ENCODE measurements at places on chromosomes 1 and 21.

- no peak for DNase-seq
Observed at GRCh38 chr1:45957684-45958083, 154.3 kb downstream of the MAST2 start.

GRCh38 chr1:43548285-43549271 lies 17.9 kb downstream of the PTPRF start:
- no peak for DNase-seq

- DNase-seq: no peak
Observed at GRCh38 chr1:170929835-170930554, 5.3 kb upstream of the MROH9 start.

DNA sequence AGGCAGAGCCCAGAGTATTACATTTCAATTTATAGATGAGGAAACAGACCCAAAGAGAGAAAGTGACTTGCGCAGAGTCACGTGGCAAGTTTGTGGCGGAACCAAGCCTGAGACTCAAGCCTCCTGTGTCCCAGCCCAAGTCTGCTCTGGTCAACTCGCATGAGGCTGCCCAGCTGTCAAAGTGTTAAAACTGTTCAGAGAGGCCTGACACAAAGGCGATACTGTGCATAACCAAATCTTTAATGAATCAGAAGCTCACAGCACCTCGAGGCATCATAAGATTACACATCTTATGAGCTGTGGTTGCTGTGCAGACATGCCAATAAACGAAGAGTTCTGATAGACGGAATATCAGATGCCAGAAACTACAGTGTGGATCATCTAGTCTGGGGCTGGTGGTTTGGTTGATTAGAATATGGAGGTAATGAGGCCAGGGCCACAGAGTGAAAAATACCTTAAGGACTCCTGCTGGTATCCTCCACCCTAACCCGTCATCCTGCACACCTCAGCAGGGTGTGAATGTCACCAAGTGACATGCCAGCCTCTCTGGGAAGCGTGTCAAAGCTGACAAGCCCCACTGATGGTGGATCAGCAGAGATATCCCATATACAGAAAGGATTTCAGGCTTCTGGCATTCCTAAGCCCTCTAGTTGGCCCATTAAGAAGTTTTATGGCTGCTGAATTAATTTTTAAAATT lies 42.2 kb downstream of the TNNT2 start:
- no peak for DNase-seq

DNA sequence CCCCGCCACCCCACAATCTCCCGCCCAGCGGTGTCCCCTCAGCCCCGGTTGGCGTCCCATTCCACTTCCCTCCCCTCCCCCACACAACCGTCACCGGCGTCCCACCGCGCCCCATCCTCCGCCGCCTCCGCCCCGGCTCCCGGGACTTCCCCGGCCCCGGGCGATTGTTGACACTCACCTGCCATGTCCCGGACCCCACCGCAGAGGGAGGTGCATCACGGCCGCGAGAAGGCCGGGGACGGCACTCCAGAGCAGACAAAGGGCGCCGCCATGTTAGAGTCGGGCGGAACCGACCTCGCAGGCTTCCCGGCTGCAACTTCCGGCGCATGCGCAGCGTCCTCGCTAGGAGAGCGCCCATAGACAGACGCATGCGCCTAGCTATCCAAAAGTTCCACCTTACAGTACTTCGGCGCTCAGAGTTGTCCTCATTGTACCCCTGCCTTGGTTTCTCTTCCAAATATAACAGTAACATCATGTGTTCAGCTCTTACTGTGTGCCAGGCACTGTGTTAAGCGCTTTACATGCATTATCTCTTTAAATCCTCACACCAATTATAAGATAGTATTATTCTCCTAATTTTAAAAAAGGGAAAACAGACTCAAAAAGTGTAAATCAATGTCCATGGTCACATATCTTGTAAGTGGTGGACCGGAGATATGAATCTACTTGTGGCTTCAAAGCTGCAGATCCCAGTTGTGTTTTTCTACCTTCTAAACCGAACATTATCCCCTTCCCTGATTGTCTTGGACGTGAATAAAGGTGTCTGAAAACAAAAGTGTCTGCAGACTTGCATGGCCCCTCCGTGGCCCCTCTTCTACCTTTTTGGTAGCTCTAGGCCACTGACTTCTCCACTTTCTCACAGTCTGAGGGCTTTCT lies at the start of gene ZBTB17:
Gene ZBTB17 (minus strand): TSS at position 297 of the 876 bp plus-strand sequence. CDS start 27,606 bp downstream, outside the sequence.
- peak; percentile 96 for DNase-seq

DNA sequence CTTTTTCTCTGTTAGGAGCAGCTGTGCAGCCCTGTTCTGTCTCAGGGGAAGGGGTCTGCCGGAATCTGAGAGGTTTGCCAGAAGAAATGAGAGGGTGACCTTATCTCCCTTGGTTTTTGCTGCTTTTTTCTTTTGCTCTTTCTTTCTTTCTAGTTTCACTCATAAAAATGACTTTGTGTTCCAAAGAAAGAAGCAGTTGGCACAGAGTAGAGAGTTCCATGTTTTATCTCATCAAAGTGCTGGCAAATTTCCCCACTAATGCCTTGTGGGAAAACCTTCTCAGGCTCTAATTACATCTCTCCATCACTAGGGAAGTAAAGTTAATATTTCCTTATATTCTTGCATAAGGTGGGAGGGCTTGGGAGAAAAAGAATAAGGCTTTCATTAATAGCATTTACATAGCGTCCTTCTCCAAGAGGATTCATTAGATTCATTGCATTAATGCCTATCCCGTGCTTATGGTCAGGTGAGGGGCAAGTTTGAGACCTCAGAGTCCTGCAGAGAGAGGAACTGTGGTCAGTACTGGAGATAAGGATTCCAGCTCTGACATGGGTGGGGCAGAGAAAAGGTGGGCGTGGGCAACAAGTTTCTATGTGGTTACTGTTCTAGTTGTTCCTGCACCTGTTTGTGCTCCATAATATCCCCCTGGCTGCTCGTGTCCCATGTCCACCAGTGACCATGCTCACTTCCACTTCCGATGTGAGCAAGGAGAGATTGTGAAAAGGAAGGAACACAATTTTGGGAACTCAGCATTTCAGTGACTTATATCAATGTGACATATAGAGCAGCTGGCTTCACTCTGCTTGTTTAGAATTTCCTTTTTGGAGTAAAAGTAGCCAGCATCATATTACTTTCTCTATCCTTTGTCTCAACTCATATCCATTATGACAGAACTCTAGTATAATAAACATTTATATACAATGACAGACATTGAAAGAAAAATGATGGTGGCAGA lies 79.5 kb downstream of the DISC1 start:
- no peak for DNase-seq

DNA sequence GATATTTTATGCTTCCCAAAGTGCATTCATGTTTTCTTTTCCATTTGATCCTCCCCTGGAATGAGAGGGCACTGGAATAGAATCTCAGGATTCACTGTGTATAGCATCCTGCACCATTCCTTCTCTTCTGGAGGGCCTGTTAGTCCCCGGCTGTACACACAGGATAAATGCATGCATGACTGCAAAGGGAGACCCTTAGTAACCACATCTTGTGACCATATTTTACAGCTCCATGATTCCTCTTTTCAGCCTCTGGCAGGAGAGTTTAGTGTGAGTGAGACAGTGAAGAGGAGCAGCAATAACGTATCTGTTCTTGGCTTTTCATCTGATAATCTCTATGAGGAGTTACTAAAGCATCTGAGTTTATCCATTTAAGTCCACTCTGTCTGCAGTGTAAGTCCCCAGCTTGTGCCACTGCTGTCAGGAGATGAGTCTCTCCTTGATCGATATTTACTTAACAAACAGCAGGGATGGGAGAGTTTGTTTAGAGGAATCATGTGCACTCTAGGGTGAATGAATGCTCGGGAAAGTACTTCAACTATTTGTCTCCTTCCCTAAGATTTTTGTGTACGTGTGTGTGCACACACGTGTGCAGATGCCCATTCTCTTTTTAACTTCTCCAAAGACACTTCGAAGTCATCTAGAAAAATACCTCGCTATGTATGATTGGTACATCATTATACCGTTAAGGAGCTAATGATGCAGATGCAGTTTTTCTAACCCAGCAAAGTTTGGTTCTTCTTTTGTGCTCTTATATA lies 41.1 kb downstream of the PROX1 start:
- DNase-seq: no peak

DNA sequence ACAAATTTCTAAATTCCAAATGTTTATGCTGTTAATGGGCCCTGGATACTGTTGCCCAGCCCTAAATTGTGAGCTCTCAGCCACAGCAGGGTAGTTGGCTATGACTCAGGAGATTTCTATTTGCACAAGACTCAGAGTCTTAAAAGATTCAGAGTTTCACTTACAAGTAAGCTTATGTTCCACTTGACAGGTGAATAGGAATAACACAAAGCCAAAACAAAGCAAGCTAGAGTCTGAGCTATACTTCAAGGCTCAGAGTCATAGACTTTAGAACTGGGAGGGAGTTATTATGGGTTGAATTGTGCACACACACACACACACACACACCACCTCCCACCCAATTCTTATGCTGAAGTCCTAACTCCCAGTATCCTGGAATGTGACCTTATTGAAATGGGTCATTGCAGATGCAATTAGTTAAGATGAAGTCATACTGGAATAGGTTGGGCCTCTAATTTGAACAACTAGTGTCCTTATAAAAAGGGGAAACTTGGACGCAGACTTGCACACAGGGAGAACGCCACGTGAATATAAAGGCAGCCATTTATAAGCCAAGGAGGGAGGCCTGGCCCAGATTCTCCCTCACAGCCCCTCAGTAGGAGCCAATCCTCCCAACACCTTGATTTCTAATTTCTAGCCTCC lies 30.2 kb downstream of the PRDX6 start:
- DNase-seq: no peak

DNA sequence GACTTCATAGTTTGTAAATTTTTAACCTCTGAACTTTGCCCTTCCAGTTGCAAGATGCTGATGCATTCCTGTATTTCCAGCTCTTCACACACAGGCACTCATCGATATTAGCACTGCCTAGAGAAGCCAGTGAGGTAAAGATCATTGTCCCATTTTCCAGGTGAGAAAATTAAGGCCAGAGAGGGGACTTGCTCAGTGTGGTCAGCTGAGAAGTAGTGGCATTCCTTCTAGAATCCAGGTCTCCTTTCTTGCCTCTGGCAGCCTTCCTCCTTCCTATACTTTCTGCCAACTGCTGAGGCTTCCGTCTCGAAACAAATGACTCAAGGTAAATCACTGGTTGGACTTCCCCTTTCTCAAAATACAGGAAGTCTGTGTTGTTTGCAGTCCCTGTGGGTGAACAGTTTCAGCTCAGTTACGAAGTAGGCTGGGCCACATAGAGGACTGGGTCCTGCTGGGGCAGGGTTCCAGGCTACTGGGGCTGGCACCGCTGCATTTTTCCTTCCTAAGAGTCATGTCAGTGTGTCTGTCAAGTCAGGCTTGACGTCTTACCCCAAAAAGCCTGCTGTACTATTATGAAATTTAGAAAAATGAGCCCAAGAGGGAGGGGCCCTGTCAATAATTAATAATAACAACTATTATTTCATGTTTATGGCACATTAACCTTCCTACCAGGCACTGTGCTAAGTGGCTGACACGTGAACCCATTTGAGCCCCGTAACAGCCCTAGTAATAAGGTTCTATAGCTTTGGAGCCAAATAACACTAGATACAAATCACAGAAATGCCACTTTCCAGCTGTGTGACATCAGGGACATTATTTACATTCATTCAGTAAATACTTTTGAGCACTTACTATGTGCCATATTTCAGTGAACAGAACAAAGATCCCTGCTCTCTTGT lies 16.6 kb upstream of the RNF19B start:
- peak; percentile 71 for DNase-seq

DNA sequence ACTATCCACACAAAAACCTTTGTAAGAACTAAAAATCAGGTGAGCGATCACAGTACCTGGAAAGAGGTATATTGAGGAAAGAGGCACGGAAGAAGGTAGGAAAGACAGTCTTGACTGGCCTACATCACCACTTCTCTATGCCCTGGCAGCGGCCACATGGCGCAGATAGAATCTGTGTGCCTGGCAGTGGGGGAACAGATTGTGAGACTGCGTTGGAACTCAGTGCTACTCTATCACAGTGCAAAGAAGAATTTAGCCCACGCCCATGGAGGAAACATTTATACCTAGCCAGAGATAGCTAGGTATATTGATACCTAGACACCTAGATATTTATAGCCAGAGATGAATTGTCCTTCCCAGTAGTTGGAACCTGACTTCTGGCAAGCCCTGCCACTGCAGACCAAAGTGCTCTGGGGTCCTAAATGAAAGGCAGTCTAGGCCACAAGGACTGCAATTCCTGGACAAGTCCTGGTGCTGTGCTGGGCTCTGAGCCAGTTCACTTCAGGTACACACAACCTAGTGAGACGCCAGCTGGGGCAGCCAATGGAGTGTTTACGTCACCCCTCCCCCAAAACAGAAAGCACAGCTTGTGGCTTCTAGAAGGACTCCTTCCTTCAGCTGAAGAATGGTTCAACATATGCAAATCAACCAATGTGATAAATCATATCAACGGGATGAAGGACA lies 51.9 kb downstream of the DHX9 start:
- DNase-seq: no peak

DNA sequence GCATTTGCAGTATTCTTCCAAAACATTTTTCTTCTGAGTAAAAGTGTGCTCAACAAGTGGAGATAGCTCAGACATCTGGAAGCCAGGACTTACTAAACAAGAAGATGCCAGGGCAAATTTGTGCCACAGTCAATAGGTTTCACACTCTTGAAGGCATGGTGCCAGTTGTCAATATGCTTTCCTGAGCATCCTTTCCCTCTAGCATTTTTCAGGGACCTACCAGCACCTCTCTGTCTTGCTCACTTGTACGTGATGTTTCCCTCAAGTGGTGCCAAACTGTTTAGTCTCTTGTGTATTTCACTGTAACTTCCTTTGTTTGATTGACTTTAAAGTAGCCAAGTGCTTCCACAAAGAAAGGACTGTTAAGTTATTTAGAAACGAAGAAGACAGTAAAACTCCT lies 194.0 kb upstream of the SGIP1 start:
- DNase-seq: no peak

DNA sequence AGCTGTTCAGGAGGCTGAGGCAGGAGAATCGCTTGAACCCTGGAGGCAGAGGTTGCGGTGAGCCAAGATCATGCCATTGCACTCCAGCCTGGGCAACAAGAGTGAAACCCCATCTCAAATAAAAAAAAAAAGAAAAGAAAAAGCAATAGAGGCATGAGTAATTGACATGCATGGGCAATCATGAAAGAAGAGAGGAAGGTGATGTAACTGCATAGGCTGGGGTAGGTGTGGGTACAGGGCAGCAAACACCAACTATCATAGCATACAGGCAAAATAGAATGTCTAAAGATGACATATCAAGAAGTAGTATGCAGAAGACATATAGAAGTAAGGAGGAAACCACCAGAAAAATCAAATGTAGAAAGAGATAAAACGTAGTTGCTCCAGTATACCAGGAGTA lies 19.0 kb upstream of the MGST3 start:
- DNase-seq: no peak
